Fibroblast of the aortic adventitia (primary cell): ENCODE measurements at places on chromosomes 1 and 21. TPM values are rescaled to one million over a fixed set of nuclear protein-coding genes. Genes with fewer than 3 reads are reported as not detected.
A peak's percentile ranks its signal among the peaks of the same experiment; 100 is the strongest.

- DNase-seq, result no peak
These were observed 3.9 kb downstream of the EGLN1 start for GRCh38 chr1:231418101-231418740.

- DNase-seq, result no peak
These were observed 25.9 kb downstream of the S100A6 start for GRCh38 chr1:153509729-153510354.

DNA sequence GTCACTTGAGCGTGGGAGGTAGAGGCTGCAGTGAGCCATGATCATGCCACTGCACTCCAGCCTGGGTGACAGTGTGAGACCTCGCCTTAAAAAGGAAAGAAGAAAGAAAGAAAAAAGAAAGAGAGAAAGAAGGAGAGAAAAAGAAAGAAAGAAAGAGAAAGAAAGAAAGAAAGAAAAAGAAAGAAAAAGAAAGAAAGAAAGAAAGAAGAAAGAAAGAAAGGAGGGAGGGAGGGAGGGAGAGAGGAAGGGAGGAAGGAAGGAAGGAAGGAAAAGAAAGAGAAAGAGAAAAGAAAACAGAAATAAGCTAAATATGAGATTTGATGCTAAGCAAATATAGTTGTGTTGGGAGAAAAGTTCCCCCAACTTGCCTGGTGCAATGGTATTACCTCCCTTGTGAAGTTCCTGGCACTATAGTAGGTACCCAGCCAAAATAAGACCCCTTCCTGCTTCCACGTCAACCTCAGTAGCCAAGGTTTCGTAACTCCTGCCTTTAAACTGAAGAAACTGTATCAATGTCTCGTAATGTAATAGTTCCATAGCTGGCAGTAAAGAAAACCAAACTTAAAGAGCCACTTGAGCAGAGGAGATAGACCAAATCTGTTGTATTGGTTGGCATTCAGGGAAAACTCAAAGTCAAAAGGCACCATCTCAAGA lies 88.1 kb upstream of the HNRNPU start:
- DNase-seq, result no peak

- DNase-seq, result peak; percentile 91
These were observed 10.1 kb downstream of the DNAJC11 start for GRCh38 chr1:6691507-6691906.

- DNase-seq, result no peak
These were observed 75.2 kb downstream of the TRABD2B start for GRCh38 chr1:47921935-47922415.

DNA sequence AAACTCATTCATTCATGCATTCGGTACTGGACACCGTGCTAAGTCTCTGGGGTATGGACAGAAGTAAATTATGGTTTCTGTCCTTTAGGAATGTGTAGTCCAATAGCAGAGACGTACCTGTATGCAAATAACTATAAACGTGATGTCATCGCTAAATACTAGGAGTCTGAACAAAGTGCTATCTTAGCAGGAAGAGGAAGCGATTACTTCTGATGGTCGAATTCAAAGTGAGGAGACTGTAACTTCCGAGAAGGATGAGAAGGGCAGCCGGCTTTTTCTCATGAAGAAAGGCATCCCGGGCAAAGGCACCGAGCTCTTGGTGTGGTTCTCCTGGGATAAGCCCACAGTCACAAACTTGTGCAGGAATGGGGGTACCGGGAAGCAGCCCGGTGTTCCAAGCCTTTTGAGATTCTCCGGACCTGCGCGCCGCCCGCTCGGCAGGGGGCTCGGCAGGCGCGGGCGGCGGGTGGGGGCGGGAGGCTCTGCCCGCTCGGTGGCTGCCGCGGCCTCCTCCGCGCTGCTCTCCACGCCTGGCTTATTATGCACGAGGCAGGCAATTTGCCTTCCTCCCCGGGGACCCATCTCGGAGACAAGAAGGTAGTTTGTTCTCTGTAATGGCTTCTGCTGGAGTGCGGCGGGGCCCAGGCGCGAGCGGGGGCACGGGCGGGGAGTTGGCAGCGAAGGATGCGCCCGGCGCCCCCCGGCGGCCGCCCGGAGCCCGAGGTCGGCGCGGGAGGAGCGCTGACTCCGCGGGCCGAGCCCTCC lies 67.5 kb upstream of the CD1D start:
- DNase-seq, result no peak

- DNase-seq, result no peak
These were observed 3.2 kb downstream of the SON start for GRCh38 chr21:33546086-33546485.

- peak; percentile 25 for DNase-seq
These were observed 101.4 kb upstream of the VAMP3 start for GRCh38 chr1:7669559-7670311.

DNA sequence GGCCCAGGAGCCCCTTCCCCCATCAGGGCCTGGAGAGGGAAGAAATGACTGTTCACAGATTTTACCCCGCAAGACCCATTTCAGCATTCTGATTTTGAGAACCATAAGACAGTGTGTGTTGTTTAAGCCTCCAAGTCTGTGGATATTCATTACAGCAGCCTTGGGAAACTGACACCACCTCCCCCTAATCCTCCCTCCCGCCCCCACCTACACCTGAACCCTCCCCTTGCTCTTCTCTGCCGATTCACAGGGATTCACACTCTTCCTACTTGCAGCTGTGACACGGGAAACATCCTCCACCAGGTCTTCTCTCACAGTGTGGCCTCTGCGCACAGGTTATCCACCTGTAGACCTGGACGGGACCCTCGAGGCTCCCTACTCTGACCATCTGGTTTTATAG lies 50.1 kb downstream of the RIPK4 start:
- DNase-seq, result no peak

GRCh38 chr1:244659694-244660093 lies 6.8 kb downstream of the DESI2 start:
- no peak for DNase-seq

DNA sequence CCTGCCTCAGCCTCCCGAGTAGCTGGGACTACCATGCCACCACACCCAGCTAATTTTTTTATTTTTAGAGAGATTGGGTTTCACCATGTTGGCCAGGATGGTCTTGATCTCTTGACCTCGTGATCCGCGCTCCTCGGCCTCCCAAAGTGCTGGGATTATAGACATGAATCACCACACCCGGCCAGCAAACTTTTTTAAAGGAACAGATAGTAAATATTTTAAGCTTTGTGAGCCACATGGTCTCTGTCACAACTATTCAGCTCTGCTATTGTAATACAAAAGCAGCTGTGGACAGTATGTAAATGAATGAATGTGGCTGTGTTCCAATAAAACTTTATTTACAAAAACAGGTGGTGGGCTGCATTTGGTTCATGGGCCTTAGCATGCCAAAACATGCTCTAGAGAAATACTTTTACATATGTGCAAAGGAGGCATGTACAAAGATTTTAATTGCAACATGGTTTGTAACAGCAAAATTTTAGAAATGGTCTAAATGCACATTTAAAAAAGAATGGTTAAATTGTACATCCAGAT lies 47.0 kb downstream of the CDCP2 start:
- no peak for DNase-seq

DNA sequence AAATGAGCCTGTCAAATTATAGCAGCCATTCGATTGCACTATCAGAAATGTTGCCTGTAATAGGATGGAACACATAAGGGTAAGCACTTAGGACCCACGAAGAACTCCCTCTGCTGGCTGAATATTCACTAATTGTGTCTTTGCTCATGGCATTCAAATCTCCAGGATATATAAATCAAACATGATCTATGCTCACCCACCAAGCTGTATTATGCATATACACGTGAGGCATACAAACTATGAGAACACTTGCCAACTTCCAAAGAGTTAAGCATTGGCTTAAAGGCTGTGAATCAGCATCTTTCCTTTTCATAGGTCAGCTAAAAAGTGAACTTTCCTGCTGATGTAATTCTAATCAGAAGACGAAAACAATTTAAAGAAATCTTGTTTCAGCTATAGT lies 34.5 kb downstream of the TMPRSS15 start:
- DNase-seq, result peak; percentile 4

DNA sequence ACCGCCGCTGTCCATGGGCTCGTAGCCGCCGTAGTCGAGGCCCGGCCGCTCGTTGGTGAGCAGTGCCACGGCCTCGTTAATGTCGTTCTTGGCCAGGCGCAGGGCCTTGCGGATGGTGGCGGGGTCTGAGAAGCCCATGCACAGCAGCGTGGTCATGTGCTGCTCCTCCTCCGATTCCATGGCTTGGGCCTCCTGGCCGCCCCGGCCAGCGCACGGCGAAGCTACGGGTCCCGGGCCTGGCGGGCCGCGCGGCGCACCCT lies 300 bp downstream of the USP24 start:
- no peak for DNase-seq

- DNase-seq, result no peak
These were observed 278.9 kb downstream of the TGFB2 start for GRCh38 chr1:218624052-218624451.

DNA sequence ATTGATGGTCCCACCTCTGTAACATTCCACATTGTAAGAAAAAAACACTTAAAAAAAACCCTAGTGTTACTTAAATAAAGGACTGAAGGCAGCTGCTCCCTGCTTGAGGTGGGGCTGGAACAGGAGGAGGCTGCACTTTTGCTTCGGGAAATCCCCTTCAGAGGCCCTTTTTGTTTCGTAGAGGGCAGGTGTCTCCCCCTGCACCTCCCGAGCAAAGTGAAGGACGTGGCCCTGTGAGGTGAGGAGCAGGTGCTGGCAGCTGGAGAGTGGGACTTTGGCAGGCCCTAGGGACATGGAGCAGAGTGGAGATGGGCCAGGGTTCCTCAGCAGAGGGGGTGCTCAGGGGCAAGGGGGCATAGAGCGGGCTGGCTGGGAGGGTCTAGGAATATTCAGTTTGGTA lies 33.4 kb upstream of the WNT4 start:
- no peak for DNase-seq

DNA sequence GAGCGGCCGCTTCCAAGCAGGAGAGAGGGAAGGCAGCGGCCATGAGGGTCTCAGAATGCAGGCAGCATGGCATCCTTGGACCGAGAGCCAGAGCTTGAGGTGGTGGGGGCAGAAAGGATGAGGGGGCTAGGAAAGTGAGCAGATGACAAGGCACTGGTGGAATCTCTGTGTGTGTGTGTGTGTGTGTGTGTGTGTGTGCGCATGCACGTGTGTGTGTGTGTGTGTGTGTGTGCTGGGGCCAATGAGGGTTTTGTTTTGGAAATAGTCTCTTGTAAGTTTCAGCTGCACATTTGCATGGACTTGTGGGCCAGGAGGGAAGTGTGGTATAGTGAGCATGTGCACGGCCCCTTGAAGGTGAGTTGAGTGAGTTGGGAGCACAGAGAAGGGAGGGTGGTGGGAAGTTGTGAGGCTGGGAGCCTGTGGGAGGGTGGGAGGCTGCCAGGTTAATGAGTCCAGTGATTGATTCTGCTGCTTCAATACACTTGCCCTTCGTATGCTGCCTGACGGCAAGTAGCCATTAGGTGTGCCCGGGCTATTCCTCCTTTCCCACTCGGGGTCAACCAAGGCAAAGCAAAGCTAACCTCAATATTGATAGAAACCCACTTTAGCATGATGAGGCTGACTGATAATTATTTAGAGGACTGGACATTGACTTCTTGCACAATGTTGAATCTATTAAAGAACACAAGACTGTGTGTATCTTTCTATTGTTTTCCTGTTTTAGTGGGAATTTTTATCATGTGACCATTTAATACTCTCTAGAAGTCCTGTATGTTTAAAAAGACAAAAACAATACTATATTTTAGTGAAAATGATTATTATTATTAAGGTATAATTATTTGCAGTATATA lies 80.3 kb downstream of the PROX1 start:
- no peak for DNase-seq

GRCh38 chr1:209485167-209485566 lies 98.3 kb upstream of the CAMK1G start:
- peak; percentile 25 for DNase-seq

DNA sequence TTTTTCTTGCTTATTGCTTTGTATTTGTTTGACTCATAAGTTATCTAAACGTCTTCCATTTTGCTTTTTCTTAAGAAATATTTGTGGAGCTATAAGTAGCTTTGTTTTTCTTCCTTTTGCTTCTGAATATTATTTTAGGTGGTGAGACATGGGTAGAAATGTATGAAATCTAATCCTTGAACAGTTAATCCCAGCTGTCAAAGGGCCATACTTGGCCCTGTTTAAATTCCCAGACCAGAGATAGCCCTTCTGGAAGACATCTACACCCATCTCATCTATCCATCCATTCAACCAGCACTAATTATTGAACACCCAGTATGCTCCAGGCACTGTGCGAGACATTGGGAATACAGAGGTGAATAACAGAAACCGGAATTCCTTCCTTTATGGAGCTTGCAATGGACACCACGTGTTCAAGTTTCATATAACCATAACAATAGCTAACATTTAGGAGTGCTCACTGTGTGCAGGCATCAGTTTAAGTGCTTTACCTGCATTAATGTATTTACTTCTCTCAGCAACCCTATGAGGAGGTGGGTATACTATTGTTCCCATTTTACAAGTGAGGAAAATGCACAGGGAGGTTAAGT lies 8.7 kb downstream of the TACSTD2 start:
- no peak for DNase-seq

DNA sequence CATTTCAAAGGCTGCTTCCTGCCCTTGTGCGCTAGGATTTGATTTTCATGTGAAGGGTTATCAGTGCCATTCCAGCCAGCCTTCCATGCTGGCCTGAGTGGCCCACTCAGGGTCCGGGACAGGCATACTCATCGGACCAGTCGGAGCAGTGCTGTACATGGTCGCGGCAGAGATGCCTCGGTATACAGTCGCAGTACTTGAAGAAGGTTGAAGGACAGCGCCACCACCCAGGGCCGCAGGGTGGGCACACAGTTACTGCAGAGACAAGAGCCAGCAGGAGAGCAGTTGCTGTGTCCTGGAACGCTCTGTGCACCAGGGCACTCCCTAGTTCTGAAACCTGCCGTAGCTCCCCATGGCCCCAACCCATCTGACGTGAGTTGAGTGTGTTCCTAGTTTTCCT lies 9.1 kb downstream of the LDLRAD1 start:
- DNase-seq, result no peak

DNA sequence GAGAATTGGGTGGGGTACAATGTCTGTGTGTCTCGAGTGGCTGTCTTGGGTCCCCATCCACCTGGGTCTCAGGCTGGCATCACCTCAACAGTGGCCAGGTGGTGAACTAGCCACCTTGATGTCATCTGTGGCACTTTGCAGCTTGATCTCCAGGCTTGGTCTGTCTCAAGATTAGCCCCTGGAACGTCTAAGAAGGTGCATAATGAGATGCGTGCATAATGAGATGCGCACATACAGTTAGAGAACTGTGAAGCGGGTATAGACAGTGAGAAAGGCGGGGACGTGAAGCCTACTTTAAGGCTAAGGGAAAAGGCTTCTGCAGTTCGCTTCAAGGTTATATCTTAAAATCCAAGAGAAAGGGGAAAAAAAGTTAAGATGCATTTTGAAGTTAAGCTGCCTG lies 98.7 kb downstream of the WDR4 start:
- DNase-seq, result no peak

ETS2 gene
- 7.5 and 62.6 TPM in 2 replicates for total RNA-seq

TCEANC2 gene
- 5.4 and 5.5 TPM in 2 replicates for total RNA-seq

BGLAP gene
- total RNA-seq, result 0.18 TPM in 1 of 2 replicates, not detected in the other

RABIF gene
- 1.3 and 10.9 TPM in 2 replicates for total RNA-seq

BSND gene
- total RNA-seq, result not detected in 2 replicates

TNFRSF4 gene
- total RNA-seq, result 0.65 TPM in 1 of 2 replicates, not detected in the other

ANGPTL3 gene
- total RNA-seq, result under 0.01 TPM in 1 of 2 replicates, not detected in the other

PGLYRP4 gene
- total RNA-seq, result not detected in 2 replicates

LRRC38 gene
- total RNA-seq, result not detected in 2 replicates
